ENCODE measurements at places on chromosomes 12 and 14.

DNA sequence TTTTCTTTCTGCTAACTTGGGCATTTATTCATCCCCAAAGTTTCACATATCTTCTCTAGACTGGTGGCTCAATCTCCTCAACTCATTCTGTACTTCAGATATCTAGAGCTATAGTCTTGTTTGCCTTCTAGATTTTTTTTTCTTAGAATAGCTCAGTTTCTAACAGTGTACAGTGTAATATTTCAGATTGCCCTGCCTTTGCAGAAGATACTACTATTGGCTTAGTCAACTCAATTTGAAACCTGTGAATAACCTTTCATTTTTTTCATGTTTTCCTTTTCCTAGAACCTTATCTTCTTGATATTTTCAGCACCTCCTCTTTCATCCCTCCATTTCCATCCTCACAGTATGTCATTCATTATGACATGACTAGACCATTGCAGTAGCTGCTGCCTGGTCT, 69.6 kb downstream of the OTOGL start:
- DNase-seq, result peak; percentile 14

DNA sequence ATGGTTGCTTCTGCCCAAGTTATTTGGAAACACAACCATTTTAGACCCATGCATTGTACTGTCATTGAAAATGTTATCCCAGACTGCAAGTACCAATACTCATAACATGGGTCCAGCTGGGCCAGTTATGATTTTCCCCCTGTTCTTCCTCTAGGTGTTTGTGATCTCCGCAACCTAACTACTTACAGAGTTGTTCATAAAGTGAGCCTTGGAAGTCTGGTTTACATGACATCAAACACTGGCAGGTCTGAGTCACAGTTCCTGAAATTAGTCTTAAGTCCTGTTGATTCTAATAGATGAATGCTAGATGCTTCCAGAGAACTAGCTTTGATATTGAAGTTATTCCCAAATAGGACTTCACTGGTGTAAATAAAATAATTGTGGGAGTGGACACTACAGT, 487.0 kb downstream of the MED13L start:
- peak; percentile 11 for DNase-seq

GRCh38 chr14:68653108-68653507, 139.8 kb downstream of the ZFP36L1 start:
- DNase-seq, result no peak

DNA sequence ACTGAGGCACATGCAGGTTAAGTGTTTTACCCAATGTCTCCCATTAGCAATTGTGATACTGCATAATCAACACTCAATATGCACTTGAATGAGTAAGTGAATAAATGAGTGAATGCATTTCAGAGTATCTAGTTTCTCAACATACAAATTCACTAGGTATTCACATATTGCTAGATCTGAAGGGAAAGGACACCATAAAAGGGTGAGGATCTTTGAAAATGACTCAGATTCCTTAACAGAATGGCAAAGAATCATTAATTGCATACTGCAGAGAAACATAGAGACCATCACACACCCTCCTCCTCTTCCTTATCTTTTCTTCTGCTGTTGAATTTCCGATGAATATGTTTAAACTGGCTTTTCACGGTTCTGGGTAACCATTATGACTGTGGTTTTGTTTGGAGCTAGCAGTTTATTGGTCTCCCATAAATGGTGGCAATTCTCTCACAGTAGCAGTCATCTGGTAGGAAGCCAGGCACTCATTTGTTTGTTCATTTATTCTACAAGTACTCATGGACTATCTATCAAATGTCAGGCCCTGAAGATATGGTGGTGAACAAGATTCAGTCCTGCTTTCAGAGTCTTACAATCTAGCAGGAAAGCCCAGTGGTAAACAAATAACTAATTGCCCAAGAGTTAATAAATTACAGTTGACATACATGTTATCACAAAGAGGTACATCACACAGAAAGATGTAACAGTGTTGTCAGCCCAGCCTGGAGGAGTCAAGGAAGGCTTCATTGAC, 70.2 kb downstream of the LLPH start:
- DNase-seq, result no peak

- no peak for DNase-seq
Observed at GRCh38 chr12:10389904-10390303, at the start of gene KLRK1. KLRK1 (minus strand) TSS chr12:10390041; CDS start chr12:10388810, 1,231 bp downstream.

DNA sequence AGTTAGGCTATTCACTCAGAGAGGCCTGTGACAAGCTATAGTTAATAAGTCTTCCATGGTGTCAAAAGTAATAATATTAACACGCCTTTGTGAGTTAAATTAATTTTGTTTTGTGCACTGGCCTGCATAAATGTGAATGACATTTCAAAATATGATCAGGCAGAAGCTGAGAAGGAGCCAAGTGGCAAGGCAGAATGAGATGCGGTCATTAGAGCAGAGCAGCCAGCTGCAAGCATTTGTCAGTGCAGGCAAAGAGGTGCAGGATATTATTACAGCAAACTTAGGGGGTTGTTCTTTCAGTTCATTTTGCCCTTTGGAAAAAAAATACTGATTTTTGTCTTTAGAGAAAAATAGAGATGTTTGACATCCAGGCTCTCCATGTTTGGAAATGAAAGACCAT, 364.5 kb downstream of the PAWR start:
- no peak for DNase-seq

- no peak for DNase-seq
Observed at GRCh38 chr12:107545737-107546353, 139.8 kb upstream of the PWP1 start.

- no peak for DNase-seq
Observed at GRCh38 chr14:34436118-34436905, 25.7 kb downstream of the SPTSSA start.

DNA sequence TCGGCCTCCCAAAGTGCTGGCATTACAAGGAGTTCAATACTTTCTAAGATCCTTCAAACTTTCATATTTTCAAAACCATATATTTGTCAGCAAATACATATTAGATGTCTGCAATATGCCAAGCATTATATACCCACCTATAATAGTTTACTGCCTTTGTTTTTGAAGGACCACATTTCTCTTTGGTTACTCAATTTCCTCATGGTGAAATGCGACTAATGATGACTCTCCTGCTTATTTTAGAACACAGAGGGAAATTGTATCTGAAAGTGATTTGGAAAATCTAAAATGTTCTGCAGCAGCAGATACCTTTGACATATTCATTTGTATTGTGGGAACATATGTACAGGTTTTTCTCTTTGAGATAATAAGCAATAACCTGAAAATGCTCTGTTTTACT, 2.7 kb upstream of the CNTN1 start:
- no peak for DNase-seq

DNA sequence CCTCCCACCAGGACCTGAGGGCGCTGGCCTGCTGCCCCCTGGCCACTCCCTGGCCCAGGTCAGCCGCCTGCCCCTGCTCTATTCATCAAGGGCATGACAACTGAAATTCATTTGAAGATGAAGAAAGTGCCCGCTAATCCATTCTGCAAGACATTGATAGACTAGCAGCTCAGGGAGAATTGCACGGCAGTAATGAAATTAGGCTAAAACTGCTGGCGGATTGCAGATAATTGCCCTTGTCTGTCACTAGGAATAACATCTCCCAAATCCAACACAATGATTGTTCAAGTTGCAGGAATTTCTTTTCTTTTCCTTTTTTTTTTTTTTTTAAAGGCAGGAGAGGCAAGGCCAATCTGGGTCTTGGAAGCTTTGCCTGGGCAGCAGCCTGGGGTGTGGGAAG, 44.5 kb downstream of the MVK start:
- DNase-seq, result no peak

- no peak for DNase-seq
Observed at GRCh38 chr12:62259631-62259992, 592 bp upstream of the USP15 start.

DNA sequence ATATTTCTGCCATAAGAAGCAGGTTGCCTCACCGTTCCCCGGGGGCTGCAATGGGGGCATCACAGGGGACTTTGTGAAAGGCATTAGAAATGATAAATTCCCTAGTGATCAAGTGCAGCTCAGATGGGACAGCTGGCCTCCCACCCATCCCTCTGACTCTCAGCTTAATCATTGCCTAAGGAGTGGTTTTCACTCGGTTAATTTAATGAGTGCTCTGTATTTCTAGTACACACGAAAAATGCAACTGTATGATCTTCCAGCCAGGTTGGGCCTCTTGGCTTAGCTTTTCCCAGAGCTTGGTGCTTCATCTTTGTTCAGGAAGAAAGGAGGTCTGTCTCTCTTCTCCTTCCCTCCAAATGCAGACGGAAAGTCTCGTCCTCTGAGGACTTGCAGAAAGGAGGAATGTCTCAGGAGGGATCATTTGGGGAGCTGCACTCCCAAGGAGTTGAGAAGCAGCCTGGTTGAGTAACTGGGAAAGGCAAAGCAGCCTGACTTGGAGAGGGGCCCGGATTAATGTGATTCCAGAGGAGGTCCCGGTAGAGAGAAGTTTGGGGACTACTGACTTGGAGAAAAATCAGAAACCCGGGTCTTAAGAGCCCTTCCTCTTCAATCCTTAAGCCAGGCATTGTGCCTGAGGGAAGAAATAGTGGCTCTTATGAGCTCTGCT, 7.2 kb downstream of the CD9 start:
- DNase-seq, result no peak

DNA sequence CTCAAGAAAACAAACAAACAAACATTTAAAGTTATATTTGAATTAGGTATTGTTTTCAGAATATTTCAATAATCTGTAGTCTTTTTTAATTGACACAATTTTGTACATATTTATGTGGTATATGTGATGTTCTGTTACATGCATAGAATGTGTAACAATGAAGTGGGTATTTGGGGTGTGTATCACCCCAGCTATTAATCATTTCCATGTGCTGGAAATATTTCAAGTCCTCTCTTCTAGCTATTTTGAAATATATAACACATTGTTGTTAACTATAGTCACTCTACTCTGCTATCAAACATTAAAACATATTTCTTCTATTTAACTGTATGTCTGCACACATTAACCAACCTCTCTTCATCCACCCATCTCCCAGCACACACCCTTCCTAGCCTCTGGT, 32.0 kb upstream of the SIX1 start:
- DNase-seq, result no peak

DNA sequence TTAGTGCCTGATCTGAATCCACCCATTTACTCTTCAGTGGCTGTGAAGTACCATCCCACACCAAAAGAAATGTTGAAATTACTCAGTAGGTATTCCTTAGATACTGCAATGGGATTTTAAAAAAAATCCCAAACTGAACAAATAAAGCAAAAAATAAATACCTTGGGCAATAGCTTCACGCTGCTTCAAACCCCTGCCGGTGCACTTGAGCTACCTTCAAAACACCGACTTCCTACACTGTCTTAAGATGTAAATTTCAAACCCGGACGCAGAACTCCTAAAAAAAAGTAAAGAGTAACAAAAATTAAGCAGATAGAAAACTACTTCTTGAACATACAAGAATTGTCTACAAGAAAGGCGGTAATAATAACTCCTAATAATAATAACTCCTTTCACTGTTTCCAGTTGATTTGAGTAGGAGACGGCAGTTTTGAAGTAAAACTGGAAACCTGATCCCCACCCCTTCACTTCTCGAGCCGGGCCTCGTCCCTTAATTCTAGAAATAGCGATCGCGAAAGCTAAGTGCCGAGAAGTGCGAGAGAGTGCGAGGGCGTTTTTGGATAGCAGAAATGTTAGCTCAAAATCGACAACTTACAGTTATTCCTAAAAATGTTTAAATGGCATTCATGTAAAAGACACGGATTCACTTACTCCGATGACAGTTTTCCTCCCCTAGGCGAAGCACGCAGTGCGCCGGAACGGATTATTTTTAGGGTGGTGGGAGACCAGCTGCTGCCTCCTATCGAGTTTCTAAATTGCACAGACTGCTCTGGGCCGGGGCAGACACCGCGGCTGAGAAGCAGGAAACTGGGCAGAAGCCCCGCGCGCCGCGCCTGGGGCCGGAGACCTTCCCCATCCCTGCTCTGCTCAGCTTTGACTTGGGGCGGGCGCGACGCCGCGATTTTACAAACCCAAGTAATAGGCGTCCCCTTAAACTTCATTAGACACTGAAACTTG, at the start of gene ABCC9:
Gene ABCC9, minus strand, starts transcription at position 878 of the 957 bp plus-strand sequence. CDS start 4,752 bp downstream, outside the sequence.
- peak; percentile 16 for DNase-seq

- DNase-seq, result no peak
Observed at GRCh38 chr12:110090266-110091135, 33.7 kb upstream of the IFT81 start.

DNA sequence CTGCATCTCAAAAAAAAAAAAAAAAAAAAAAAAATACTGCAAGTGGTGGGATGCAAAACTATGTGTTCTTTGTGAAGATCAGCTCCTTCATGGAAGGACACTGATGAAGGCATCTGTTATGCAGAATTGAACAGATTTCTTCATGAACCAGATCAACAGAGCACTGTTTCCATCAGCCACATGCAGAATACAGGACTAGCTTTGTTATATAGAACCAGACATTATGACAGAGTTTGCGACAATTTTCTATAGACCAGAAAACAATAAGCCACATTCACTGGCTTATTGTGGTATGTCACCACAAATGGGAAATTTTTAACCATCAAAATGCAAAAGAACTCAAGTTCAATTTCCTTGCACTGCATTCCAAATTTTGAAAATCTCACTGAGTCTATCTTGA, 34.7 kb downstream of the CIT start:
- no peak for DNase-seq

DNA sequence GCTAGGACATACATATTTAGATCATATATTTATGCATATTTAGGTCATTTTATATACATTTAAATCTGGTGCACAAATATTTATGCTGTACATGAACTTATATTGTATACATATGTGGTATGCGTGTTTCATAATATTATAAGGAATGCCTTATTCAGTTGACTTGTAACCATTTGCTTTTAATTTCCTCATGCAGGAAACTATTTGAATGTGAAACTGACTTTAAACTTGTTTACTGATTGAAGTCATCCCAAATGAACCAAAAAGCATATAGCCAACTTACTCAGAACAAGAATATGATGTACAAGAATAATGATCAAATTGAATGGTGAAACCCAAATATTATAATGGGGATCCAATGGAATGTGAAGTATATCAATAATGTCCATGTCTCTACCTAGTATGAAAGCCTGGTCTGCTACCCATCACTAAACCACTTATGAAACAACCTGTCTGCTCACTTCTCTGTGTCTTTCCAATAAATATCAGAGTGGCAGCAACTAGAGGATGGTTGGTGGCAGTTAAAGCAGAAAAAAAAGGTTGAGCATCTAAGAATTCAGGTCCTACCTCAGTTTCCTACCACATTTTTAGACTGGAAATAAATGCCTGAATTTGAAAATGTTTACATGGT, 38.3 kb downstream of the RPS6KA5 start:
- DNase-seq, result peak; percentile 20

DNA sequence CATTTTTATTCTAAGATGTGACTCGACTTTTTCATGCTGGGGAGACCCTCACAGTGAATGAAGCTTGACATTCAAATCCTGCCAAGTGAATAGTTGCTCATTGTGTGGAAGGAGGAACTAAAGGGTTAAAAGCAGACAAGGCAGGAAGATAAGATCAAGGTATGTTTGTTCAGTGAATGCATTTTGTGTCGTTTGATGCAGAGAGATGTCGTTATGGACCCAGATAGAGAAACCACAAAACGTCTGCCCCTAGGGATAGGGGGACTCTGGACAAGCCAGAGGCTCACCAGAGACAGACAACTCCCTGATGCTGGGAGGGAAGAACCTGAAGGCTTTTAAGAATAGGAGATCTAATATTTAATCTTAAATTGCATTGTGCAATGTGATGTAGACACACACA, 72.5 kb upstream of the MYL2 start:
- no peak for DNase-seq

Measured in activated CD4-positive, alpha-beta T cell treated with anti-CD3 and anti-CD28 coated beads, Interleukin-10, Interleukin-2, amounts not matched to agents 100 ng/mL and 50 ng/mL, durations not matched to agents 16 hours and 8 hours (primary cell).